ENCODE measurements at places on chromosomes 16 and 17. TPM values are rescaled to one million over a fixed set of nuclear protein-coding genes. Genes with fewer than 3 reads are reported as not detected.

- H3K36me3 ChIP-seq, result no peaks in the 10 kb centered on the region
- peaks cover 29% of the 10 kb centered on the region for H3K27me3 ChIP-seq
- H3K4me3 ChIP-seq, result no peak overlapping the region
These were observed 32.6 kb downstream of the B4GALNT2 start for GRCh38 chr17:49165143-49165542.

DNA sequence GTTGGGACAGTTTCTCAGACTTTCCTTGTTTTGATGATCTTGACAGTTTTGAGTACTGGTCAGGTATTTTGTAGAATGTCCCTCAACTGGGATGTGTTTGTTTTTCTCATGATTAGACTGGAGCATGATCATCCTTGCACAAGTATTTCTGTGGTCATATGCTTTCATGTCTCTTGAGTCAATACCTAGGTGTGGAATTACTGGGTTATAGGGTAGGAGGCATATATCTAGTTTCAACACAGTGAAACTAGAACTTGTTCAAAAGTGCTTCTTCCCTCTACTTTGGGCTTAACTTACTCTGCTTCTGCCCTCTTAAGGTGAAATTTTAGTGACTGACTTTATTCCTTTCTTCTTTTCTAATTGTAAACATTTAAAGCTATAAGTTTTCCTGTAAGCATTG, 30.1 kb downstream of the IKZF3 start:
- H3K4me3 ChIP-seq, result no peak overlapping the region
- peaks cover 63% of the 10 kb centered on the region for H3K36me3 ChIP-seq
- H3K4me1 ChIP-seq, result peaks cover 40% of the 10 kb centered on the region
- no peak for DNase-seq

GRCh38 chr17:35185849-35186248, 8.3 kb downstream of the SLC35G3 start:
- H3K27me3 ChIP-seq, result no peaks in the 10 kb centered on the region
- peak; percentile 48 for DNase-seq
- no peak overlapping the region for H3K4me3 ChIP-seq
- peaks cover 67% of the 10 kb centered on the region for H3K4me1 ChIP-seq

GRCh38 chr17:6779411-6779810, 3.4 kb downstream of the FBXO39 start:
- DNase-seq, result no peak
- peaks cover 2% of the 10 kb centered on the region for H3K4me1 ChIP-seq
- H3K27ac ChIP-seq, result no peak overlapping the region
- no peak overlapping the region for H3K4me3 ChIP-seq

DNA sequence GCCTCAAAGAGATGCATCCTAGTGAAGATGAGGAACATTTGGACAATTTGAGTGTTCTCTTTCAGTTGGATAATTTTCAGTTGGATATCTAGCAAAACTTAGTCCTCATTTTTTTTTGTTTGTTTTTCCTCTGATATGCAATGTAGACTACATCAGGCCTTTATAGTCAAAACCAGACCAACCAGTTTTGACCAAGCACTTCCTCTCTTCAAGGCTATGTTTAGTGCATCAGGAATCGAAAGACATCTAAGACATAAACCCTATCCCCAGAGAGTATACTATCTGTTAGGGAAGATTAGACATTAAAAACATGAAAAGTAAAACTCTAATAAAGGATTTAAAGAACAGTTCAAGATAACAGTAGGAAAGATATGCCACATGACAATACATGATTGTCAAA, 256.1 kb downstream of the IRX3 start:
- DNase-seq, result no peak
- H3K27ac ChIP-seq, result no peak overlapping the region
- no peaks in the 10 kb centered on the region for H3K4me1 ChIP-seq
- H3K4me3 ChIP-seq, result no peak overlapping the region
- no peaks in the 10 kb centered on the region for H3K27me3 ChIP-seq

DNA sequence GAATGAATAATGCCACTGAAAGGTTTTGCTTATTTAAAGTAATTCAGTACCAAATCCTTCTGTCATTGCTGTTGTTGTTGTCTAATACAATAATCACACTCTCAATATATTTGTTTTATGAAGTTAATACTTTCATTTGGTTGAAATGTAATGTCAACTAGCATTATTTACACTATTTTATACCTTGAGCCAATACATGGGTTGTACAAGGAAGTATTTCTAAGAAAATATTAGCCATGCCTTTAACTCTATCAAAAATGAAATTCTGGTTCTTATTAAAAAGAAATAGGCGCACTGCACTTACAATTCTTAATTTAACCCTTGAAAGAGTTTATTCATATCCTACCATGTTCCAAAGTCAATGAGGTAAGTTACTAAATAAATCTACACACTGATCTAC, 17.6 kb upstream of the ABCA10 start:
- no peaks in the 10 kb centered on the region for H3K36me3 ChIP-seq
- DNase-seq, result no peak
- H3K27ac ChIP-seq, result no peak overlapping the region
- no peaks in the 10 kb centered on the region for H3K27me3 ChIP-seq
- no peak overlapping the region for H3K4me3 ChIP-seq

GRCh38 chr17:19762515-19762961, 14.4 kb upstream of the ALDH3A1 start:
- H3K4me3 ChIP-seq, result no peak overlapping the region
- H3K27ac ChIP-seq, result no peak overlapping the region
- DNase-seq, result peak; percentile 57
- H3K4me1 ChIP-seq, result peaks cover 7% of the 10 kb centered on the region
- H3K27me3 ChIP-seq, result peaks cover 5% of the 10 kb centered on the region

- no peak overlapping the region for H3K27ac ChIP-seq
- DNase-seq, result peak; percentile 14
- peak overlapping the region; percentile 75 for H3K4me3 ChIP-seq
- H3K4me1 ChIP-seq, result peaks cover 21% of the 10 kb centered on the region
- H3K27me3 ChIP-seq, result peaks cover 70% of the 10 kb centered on the region
- peaks cover 1% of the 10 kb centered on the region for H3K36me3 ChIP-seq
These were observed 3.8 kb downstream of the PMP22 start for GRCh38 chr17:15261258-15261801.

DNA sequence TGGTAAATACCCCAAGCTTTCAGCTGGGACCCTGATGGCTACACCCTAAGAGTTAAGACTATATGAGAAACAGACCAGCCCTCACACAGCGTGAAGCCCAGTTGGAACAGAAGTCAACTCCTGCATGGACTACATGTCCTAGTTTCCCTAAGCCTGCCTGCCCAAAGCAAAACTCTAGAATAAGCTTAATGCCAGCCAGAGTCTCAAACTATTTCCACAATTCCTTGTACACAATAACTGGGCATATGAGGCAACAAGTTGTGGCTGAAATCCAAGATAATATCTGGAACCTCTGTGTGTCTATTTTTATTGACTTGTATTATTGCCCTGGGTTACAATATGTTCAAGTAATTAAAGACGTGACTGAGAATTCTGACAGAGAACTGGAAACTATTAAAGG, 19.4 kb downstream of the MYH10 start:
- no peak for DNase-seq
- no peaks in the 10 kb centered on the region for H3K36me3 ChIP-seq

- no peaks in the 10 kb centered on the region for H3K36me3 ChIP-seq
- peak overlapping the region; percentile 79 for H3K27ac ChIP-seq
- no peaks in the 10 kb centered on the region for H3K27me3 ChIP-seq
- DNase-seq, result no peak
These were observed 114.6 kb upstream of the TNRC6C start for GRCh38 chr17:77843896-77844295.

GRCh38 chr17:43545383-43545632, 832 bp downstream of the ETV4 start:
- H3K27me3 ChIP-seq, result peaks cover 40% of the 10 kb centered on the region
- peak overlapping the region; percentile 76 for H3K4me3 ChIP-seq
- H3K36me3 ChIP-seq, result no peaks in the 10 kb centered on the region
- DNase-seq, result peak; percentile 38

GRCh38 chr17:79778504-79779083, 646 bp downstream of the CBX2 start:
- H3K27ac ChIP-seq, result peak overlapping the region; percentile 50
- peaks cover 34% of the 10 kb centered on the region for H3K4me1 ChIP-seq
- peak; percentile 56 for DNase-seq
- H3K27me3 ChIP-seq, result peaks cover 50% of the 10 kb centered on the region
- H3K36me3 ChIP-seq, result peaks cover 6% of the 10 kb centered on the region

GRCh38 chr16:11312718-11313492, 31.8 kb upstream of the PRM1 start:
- no peaks in the 10 kb centered on the region for H3K36me3 ChIP-seq
- no peaks in the 10 kb centered on the region for H3K27me3 ChIP-seq
- peaks cover 44% of the 10 kb centered on the region for H3K4me1 ChIP-seq

DNA sequence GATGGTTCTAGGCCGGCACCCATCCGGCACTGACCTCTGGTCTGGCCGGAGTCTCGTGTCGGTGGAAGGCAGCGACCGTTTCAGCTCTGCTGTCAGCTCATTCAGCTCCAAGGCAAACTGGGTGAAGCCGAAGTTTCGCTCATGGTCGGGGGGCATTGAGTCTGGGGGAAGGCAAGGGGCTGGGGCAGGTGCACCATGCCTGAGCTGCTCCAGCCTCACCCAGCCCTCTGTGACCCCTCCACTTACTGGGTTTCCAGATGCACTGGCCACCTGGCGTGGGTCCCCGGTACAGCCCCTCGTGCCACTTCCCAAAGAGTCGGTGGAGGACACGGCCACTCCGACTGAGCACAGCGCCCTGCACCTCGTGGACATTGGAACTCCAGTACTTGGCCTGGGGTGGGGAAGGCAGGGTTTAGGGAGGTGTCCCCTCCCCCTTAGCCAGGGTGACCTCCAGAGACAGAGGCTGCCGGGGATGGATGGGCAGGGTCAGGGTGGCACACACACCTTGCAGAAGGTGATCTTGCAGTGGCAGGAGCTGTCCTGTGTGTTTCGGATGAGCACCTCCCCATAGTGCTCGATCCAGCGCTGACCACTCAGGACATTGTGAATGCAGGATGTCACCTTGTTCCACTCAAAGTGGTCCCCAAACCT, 12.6 kb downstream of the OSBPL7 start:
- H3K4me1 ChIP-seq, result peaks cover 7% of the 10 kb centered on the region
- H3K36me3 ChIP-seq, result peaks cover 13% of the 10 kb centered on the region
- no peak overlapping the region for H3K4me3 ChIP-seq
- H3K27me3 ChIP-seq, result no peaks in the 10 kb centered on the region
- H3K27ac ChIP-seq, result no peak overlapping the region

- no peak for DNase-seq
- no peak overlapping the region for H3K27ac ChIP-seq
- peaks cover 6% of the 10 kb centered on the region for H3K27me3 ChIP-seq
- no peaks in the 10 kb centered on the region for H3K4me1 ChIP-seq
- no peak overlapping the region for H3K4me3 ChIP-seq
These were observed 52.0 kb upstream of the IRX6 start for GRCh38 chr16:55271945-55272513.

GRCh38 chr16:73976644-73977043, 320.0 kb upstream of the PSMD7 start:
- DNase-seq, result no peak
- H3K4me3 ChIP-seq, result no peak overlapping the region
- H3K27ac ChIP-seq, result no peak overlapping the region
- no peaks in the 10 kb centered on the region for H3K27me3 ChIP-seq
- no peaks in the 10 kb centered on the region for H3K4me1 ChIP-seq

GRCh38 chr17:71500761-71501555, 619.9 kb upstream of the SOX9 start:
- H3K27me3 ChIP-seq, result no peaks in the 10 kb centered on the region
- no peak overlapping the region for H3K27ac ChIP-seq
- no peak overlapping the region for H3K4me3 ChIP-seq

- H3K36me3 ChIP-seq, result no peaks in the 10 kb centered on the region
- no peaks in the 10 kb centered on the region for H3K27me3 ChIP-seq
- H3K27ac ChIP-seq, result no peak overlapping the region
- H3K4me1 ChIP-seq, result peaks cover 31% of the 10 kb centered on the region
- no peak overlapping the region for H3K4me3 ChIP-seq
These were observed 66.7 kb downstream of the SREBF1 start for GRCh38 chr17:17769869-17770631.

The GHDC gene
- total RNA-seq, result 14.9 TPM

The FOXC2 gene
- total RNA-seq, result not detected

The GP1BA gene
- total RNA-seq, result not detected

The PIRT gene
- not detected for total RNA-seq

The APPBP2 gene
- total RNA-seq, result 22.5 TPM

The ZNF624 gene
- 3.8 TPM for total RNA-seq

The FOXO3B gene
- 7.2 TPM for total RNA-seq

The ALOX12B gene
- total RNA-seq, result 4.3 TPM
